ENCODE measurements at places on chromosomes 12 and 14.

DNA sequence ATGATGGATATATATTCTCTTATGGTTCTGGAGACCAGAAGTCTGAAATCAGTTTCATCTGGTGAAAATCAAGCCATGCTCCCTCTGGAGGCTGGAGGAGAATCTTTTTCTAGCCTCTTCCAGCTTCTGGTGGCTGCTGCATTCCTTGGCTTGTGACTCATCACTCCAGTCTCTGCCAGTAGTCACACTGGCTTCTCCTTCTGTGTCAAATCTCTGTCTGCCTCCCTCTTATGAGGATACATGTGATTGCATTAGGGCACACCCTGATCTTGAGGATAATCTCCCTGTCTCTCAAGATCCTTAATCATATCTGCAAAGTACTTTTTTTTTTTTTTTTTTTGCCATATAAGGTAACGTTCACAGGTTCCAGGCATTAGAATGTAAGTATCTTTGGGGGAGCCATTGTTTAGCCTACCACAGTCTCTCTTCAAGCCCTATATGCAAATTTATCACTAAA is 17.7 kb downstream of the DNAL1 start:
- no peak for DNase-seq

DNA sequence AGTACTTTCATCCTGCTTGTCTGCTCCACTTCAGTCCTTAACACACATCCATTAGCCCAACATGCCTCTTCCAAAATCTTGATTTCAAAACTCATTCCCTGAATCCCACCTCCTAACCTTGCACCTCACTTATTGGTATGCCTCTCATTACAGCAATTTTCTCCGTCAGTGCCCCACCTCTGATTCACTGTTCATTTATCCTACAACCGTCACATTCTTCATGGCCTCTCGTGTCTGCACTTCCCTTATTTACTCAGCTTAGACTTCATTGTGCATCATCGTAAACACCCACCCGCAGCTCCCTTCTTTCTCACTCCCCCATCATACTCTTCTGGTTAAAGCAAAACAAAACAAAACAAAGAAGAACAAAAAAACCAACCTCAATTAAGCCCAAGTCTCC is 160.6 kb upstream of the HMGA2 start:
- no peak for DNase-seq

- DNase-seq, result no peak
Observed at GRCh38 chr12:99745121-99745520, 97.6 kb downstream of the GARIN6 start.

GRCh38 chr12:132469423-132469822 is 20.5 kb upstream of the FBRSL1 start:
- no peak for DNase-seq

- no peak for DNase-seq
Observed at GRCh38 chr12:16407346-16407745, 59.9 kb downstream of the MGST1 start.

GRCh38 chr12:87425942-87426554 is 603.2 kb downstream of the C12orf50 start:
- DNase-seq, result no peak

DNA sequence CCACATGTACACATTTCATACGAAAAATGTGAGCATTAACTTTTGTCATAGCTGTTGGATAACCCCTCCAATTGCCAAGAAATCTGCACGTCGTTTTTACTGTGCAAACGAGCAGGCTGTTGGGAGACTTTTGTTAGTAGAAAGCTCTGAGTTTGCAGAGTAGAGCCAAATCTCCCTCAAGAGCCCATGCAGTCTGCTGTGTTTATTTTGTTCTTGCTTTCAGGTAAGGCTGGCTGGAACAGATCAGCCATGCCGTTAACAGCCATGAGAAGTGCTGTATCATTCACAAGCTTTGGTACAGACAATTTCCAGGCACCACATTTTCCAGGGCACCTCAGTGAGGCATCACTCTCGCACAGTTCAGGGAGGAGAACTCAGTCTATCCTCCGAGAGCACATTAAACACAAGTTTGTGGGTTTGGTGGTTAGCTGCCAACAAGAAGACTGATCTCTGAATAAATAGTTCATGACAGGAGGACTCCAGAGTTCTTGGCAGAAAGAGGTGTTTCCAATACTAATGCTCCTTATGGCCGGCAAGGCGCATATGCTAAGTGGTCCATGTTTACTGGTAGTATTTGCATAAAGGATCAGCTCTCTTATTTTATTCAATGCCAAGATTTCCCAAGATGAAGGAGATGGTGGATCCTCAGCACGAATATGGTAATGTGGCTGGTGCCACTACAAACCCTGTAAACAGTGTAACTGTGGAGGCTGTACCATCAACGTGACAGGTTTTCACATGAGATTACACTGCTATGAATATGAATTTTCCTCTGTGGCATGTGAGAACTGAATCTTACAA is 30.3 kb upstream of the PELI2 start:
- DNase-seq, result no peak

DNA sequence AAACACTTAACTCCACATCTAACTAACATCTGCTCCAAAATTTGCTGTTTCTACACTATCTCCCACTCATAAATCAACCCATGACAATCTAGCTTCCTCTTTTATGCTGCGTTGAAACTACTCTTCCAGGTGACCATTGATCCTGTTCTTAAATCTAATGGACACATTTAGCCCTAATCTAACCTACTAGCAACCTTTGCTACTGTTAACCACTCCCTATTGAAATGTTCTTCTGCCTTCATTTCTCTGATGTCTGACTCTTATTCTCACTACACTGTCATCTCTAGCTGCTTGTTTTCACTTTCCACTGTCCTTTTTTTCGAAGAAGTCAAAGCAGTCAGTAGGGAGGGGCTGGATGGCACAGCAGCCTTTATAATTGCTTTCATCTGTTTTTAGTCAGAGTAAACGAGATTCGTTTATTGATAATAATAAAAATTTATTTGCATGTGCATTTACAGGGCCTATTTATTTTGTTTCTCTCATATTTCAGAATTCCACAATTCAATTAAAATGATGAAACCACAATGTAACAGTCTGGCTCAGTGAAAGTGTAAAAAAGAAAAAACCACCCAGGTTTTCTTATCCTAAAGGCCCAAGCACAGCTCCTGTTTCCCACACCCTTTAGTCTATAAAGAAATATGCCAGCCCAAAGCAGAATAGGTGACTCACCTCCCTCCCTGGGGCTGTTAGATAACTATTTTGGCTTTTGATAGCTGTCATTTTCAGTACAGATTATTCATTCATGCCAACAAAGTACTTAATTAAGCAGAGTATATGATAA is 44.9 kb downstream of the ATP2B1 start:
- DNase-seq, result no peak

Measured in CD4-positive, alpha-beta T cell treated with Interferon gamma for 1 hour (primary cell).